Fibroblast of lung (primary cell): ENCODE measurements at places on chromosomes 7 and 10.

GRCh38 chr7:76231583-76231982, 29.9 kb downstream of the SRRM3 start:
- DNase-seq: no peak

DNA sequence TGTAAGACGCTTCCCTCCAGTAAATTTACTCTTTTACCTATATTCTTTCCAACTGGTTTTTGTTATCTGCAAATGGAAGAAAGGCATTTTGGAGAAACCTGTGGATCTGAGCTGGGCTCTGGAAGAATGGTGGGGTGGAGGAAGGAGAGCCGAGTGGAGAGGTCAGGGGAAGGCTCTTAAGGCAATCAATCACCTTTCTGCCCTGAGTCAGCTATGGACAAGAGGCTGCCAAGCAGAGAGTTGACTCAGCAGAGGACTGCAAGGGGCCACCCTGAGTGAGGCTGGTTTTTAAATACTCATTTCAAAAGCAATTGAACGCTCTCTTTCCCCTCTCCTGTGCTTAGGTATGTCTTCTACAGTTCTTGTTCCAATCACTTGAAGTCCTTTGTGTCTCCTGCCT, 81.8 kb downstream of the SPAG6 start:
- DNase-seq: peak; percentile 81

DNA sequence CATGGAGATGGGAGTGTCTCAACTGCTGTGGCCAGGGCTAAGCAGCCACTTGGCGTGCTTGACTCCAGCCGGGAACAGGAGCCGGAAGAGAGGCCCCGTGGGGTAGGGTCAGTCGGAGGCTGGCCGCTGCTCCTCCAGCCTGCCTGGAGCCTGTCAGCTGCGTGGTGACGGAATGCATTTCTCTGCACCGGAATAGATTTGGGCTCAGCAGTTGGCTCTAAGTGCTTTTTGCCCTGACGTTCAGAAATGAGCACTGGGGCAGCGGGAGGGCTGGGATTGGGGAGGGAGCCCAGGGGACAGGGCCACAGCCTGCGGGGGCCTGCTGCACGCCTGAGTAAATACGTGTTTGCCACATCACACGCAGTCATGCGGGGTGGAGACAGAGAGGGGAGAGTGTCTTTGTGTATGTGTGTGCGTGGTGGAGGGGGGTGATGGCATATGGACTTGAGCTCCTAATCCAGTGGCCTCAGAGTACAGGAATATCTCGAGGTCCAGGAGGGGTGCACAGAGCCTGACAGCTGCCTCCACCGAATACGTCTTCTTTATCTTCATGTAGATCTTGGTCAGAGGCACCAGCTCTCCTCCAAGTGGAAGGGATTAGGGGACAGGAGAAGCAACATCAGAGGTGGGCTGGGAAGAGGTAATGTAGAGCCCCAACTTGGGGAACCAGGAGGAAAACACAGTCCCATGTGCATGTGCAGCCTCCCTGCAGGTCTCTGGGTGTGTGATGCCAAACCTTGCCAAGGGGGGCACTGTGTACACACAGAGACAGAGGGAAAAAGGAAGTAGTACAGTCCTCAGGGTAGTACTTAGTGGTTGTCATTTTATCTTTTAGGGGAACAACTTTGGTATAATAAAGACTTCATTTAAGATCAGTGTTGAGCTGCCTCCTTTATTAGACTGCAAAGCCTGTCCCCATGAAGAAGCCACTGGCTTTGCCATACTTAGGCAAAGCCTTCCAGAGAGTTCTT, 151.4 kb downstream of the CDH23 start:
- DNase-seq: peak; percentile 58

DNA sequence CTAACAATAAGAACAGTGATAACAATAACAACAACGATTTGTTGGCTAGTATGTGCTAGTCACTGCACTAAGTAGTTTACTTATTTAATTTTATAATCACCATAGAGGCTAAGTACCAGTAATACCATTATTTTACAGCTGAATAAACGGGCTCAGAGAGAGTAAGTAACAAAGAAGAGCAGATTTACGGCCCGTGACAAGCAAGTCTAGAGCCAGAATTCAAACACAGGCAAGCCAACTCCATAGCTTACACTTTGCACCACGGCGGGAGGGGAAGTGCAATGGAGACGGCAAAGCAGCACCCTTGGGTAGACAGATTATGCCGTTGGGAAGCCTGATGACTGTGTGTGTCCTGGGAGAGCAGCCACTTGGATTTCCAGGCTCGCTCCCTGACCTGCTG, 1.2 kb upstream of the OR6V1 start:
- DNase-seq: no peak

DNA sequence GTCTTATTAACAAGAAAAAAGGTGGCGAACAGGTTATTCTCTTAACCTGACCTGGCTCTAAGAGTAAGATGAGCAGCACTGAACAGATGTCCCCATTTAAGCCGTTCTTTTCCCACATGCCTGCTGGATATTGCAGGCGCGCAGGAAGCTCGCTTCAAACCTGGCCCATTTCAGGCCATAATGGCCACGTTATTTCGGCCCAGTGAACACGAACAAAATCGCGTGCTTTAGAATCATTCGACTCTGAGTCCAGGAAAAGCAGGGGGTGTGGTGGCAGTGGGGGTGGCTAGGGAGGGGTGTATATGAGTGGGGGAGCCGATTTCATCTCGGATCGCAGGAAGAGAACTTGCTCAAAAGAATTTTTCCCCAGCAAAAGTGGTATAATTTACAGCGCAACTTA, 6.6 kb upstream of the SP8 start:
- DNase-seq: no peak

DNA sequence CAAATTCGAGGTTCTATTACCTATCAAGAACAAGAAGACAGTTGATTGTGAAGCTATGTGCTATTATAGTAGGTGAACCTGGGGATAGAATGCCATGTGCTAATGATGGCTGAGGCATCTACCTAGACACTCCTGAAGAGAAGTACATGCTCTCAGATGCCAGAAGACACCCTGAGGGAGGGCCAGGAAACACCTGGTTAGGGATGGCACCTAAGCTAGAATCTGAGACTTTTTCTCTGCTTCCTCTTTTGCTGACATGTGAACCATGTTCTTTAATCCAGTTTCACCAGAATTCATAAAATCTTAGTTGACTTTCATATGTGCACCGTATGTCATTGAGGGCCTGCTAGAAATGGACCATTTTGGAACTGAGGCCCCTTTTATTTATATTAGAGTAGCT, 242.8 kb downstream of the GPR158 start:
- no peak for DNase-seq

DNA sequence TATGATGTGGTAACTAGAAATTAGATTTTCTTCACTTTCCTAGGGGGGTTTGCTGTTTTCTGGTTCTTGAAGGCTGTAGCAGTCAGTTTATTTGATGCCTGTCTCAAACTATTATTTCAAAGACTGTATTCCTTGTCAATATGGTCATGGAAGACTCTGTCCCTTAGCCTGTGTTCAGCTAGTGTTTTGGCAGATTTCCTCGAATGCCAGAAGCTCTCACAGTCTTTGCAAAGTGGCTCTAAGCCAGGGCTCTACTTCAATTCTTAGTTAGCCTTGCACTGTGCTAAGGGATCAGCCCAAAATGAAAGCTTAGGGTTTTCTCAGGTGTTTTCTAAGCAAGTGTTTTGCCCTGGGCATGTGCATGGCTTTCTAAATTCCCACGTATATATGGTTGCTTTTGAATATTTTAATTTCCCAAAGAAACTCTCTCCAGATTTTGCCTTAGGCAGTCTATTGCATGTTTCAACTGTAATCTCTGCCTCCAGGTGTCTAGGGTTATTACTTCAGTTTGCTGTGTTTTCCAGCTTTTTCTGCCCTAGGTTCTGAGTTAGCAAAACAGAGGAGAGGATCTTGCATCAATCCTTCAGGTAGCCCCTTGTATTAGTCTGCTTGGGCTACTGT, 7.2 kb upstream of the C1GALT1 start:
- peak; percentile 41 for DNase-seq

DNA sequence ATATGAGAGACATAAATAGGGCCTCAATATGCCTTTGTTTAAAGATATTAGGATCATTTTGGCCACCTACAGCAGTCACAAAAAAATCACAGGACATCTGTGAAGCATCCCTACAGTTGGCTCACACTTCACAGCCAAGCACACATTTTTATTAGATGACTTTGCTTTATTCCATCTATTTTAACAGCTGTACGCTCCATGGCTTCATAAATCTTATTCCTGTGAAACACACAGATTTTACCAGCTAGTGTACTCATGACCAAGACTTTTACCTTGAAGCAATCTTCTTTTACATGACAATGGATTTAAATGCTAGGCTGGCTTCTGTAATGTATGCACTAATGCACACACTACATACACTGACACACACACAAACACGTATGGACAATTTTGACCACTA, 254.8 kb upstream of the PITRM1 start:
- DNase-seq: peak; percentile 53

- no peak for DNase-seq
These were observed 33.0 kb downstream of the LRRC72 start for GRCh38 chr7:16559497-16560179.

GRCh38 chr7:76357475-76358010, 1.2 kb downstream of the YWHAG start:
- no peak for DNase-seq

DNA sequence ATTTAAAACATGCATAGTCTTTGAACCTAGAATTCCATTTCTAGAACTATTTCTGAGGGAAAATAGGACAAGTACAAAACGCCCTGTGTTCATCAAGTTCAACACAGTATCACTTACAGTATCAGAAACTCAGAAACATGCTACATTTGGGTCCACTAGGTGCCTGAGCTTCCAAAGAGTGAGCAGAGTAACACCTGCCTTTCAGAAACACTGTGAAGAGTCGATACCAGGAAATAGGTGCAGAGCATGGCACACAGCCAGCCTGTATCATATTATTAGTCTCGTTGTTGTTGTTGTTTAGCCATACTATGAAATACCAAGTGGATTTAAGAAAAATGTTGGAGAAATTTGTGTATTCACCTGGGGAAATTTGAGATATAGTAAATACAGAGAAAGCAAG, 392.1 kb upstream of the MGMT start:
- DNase-seq: no peak

GRCh38 chr10:125149036-125149679, 11.2 kb downstream of the CTBP2 start:
- DNase-seq: peak; percentile 74

- DNase-seq: peak; percentile 4
These were observed 501.9 kb upstream of the SEMA3D start for GRCh38 chr7:85688712-85689111.

DNA sequence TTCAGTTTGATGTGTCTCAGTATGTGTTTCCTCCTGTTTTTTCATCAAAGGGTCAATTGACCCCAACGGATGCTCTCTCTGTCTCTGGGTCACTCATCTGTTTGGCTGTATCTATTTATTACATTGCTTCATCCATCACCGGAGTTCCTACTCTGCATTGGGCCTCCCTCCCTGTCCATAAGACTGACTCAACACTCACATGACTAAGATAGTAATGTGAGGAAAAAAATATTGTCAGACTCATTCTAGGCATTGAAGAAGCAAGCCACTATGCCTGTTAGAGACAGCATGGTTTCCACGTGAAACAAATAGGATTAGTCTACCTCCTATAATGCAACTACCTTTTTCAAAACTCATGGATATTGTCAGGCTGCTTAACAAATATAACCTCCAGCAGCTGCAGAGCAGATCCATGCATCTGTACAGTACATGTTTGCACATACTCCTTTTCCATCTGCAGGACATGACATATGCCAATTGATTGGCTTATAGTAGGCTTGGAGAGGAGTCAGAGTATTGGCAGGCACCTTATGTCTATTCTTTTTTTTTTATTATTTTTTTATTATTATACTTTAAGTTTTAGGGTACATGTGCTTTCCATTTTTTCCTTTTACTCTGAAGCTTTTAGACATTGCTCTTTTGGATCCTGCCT, 275.2 kb downstream of the LRRTM3 start:
- no peak for DNase-seq
